ENCODE measurements at places on chromosomes 5 and 9.

DNA sequence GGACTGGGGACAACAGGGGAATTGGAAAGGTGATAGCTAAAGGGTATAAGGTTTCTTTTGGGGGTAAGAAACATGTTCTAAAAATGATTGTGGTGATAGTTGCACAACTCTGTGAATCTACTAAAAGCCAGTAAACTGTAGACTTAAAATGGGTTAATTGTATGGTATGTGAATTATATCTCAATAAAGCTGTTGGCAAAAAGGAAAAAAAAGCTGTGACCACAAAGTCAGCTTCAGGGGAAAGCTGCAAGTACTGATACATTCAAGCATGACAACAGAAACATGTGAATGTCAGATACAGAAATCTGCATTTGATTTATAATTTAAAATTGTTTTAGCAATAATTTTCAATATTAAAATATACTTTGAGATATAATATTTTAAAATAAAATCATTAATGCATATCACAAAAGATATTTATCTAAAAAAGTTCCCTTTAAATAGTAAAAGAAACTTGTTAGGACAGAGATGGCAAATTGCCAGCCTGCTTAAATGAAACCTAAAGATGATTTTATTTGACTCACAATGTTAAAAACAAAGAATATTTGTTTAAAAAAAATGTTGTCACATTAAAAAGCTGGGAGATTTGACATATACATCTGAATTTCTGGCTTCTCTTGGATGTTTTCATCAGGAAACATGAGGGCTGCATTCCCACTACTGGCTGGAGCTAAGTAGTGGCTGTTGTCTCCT lies 66.0 kb downstream of the TBCA start:
- no peak for DNase-seq

DNA sequence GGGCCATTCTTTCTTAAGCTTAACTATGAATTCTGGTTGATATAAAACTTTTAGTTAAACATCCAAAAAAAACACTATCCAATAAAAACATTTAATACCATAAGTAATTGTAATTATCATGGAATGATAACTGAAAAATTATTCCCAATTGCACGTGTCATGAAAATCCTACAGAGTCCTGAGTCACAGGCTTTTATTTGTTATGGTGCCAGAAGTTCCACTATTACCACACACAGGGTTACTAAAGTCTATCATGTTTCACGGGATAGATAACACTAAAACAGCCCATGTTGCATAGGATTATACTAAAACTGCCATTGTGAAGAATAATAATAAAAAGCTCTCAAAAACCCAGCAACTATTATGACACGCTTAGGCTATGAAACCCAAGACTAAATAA lies 1381.8 kb downstream of the EFNA5 start:
- DNase-seq = no peak

DNA sequence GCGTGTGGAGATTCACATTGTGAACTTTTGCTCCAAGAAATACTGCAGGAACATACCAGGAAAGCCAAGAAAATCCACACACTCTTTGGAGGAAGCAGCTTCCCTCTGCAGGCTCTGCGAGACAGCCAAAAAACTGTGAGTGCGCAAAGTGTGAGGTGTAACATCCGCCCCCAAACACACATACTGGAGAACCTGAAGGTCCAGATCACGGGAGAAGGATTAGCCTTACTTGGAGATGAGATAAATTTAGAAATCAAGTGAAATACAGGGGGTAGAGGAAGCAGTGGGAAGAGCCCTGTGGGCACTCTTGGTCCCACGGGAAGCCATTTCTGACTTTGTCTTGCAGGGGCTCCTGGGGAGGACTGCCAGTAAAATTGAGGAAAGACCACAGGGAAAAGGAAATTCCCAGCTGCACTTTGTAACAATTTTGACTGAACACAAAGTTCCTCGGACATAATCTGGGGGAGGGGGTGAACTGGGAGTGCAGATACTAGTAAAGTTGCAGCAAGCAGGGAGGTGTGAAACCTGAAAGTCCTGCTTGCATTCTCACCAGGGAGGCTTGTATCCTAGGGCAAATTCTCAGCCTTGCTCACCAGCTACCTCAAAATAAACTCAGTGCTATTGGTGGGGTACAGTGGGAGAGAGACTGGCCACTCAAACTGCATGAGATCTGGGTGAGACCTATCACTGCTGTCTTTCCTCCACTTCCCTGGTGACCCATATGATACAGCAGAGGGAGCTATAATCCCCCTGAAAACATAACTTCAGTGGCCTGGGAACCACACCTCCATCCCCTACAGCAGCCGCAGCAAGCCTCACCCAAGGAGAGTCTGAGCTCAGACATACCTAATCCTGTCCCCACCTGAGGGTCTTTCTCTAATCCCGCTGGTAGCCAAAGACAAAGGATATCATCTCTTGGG lies 109.1 kb downstream of the ALDH1A1 start:
- no peak for DNase-seq

- peak; percentile 34 for DNase-seq
Observed at GRCh38 chr9:111897601-111898137, 1.1 kb downstream of the UGCG start.

DNA sequence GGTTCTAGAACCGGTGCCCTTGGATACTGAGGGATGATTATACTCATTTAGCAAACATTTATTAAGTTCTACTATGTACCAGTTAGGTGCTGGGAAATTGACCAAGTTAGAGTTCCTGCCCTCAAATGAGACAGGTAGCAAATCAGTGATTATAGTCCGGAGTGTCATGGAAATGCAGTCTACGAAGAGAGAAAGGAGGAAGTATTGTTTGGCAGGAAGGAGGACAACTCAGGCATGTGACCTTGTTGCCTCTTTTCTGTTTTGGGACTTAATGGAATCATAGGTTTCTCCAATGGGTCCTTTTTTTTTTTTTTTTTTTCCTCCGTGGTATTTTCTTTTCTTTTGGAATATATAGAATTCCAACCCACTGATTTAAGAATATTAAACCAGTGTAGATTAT lies 28.0 kb downstream of the OSTF1 start:
- DNase-seq = no peak

DNA sequence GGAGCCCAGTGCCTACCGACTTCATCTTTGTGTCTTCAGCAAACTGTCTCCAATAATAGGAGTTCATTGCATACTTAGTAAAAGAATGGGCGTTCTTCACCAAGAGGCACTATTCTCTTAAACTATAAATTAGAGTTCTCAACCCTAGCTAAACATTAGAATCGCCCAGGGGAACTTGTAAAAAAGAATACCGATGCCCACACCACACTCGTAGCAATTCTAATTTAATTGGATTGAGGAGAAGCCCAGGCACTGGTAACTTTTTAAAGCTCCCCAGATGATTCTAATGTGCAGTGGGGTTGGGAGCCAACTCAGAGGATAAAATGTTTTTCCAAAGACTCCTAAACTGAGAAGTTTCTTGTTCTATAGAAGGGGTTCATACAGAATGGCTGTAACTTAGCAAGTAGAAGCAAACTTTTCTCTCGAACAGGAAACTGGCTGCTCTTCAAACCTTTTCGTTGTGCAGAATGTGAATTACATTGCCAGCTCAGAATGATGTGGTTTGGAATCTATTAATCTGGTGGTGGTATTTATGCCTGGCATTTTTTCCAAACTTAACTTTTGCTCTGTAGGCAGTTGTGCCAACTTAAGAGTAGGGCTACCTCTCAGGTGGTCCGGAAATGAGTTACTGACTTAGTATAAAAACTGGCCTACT lies 26.4 kb upstream of the NFIB start:
- no peak for DNase-seq

DNA sequence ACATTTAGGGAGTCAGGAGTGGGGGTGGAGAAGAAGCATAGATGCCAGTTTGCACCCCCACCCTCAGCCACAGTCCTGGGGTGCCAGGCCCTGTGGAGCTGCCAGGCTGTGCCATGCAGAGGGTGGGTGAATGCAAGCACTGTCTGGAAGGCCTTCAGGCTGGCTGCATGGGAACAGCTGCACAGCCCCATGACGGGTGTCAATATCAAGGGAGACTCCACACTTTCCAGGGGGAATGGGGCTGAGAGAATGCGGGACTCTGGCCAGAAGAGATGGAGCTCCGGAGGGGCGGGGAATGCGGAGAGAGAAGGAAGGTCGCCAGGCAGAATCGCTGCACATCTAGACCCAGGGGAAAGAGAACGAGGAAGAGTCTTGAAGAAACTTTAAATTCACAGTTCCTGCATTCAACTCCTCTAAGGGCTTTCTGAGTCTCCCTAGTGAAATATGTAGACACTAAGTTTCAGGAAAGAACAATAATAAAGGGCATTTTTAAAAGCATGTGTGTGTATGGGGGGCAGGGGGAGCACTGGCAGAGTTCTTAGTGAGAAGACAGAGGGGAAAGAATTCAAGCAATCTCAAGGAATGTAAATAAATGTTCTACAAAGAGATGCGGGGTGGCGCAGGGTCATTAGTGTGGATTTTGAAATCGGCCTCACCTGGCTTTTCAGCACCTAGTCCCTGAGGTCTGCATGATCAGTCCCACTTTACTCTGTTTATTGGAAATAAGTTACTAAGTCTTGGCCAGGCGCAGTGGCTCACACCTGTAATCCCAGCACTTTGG lies 59.1 kb downstream of the BOD1 start:
- DNase-seq = no peak

GRCh38 chr9:94441796-94442195 lies 113.1 kb upstream of the PCAT7 start:
- no peak for DNase-seq

GRCh38 chr9:21611891-21612290 lies 129.8 kb upstream of the IFNE start:
- no peak for DNase-seq

DNA sequence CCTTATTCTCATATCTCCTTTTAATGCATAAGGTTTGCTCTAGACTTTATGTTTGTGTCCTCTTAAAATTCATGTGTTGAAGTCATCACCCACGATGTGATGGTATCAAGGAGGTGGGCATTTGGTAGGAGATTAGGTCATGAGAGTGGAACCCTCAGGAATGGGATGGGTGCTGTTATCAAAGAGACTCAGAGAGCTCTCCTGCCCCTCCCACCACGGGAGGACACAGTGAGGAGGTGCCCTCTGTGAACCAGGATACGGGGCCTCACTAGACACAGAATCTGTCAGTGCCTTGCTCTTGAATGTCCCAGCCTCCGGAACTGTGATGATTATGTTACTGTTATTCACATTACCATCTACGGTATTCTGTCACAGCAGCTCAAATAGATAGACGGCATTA lies 359.0 kb downstream of the IRX1 start:
- DNase-seq = no peak

- no peak for DNase-seq
Observed at GRCh38 chr5:35087991-35088390, 40.2 kb upstream of the AGXT2 start.

- no peak for DNase-seq
Observed at GRCh38 chr5:78495800-78496199, 135.4 kb downstream of the SCAMP1 start.

DNA sequence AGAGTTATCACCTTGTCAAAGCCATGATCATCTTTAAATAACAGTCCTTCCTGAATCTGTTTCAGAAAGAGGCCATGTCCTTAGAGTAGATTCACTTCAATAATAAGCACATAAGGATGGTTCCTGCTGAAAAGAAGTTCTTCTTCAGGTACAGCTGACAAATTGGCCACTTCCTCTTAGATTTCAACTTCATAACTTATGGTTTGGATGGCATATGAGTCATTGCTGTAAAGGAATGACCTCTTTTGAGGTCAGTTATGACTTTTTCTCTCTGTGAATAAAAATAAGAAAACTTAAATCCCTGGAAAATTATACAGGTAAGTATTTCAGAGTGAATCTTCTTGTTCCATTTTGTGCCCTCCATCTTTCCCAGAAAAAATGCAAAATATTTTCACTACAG lies 555.3 kb upstream of the ZNF462 start:
- no peak for DNase-seq

GRCh38 chr9:875119-875962 lies 33.8 kb downstream of the DMRT1 start:
- DNase-seq = no peak

- no peak for DNase-seq
Observed at GRCh38 chr5:90547072-90547536, 11.5 kb upstream of the ADGRV1 start.

GRCh38 chr5:150245111-150245789 lies 44.3 kb downstream of the CAMK2A start:
- no peak for DNase-seq

DNA sequence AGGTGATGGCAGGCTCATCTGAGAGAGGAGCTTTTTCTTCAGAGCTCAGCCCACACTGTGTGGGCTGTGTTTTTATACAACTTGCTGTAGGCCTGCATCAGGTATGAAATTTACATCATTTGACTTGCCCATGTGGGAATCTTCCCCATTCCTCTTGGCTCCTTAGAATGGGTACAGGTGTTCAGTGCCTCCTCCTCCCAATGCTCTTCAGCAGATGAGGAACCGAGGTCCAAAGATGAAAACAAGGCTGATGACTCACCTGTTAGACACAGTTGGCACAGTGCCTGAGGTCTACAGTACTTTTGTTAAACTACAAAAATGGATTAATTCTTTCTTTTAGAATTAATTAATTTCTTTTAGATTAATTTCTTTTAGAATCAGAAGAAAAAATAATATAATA lies 20.8 kb downstream of the PAPPA start:
- DNase-seq = no peak

- DNase-seq = no peak
Observed at GRCh38 chr5:132856011-132856410, 10.3 kb downstream of the GDF9 start.

DNA sequence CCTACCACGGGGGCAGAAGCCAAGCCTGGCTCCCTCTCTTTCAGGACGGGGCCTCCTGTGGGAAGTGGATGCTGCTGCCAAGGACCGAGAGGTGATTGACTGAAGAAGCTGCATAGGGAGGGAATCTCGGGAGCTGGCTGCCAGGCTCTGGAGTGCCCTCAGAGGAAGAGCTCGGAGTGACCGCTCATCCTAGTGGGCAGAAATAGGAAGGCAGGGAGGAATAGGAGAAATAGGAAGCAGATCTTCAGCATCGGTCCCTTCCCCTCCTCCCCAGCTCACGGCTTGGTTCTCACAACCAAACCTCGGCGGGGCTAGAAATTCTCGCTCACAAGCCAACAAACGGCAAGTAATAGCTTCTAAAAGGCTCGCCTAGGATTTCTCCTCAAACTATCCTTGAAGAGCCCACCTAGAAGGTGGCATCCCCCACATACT lies 159.9 kb upstream of the RAI14 start:
- no peak for DNase-seq

DNA sequence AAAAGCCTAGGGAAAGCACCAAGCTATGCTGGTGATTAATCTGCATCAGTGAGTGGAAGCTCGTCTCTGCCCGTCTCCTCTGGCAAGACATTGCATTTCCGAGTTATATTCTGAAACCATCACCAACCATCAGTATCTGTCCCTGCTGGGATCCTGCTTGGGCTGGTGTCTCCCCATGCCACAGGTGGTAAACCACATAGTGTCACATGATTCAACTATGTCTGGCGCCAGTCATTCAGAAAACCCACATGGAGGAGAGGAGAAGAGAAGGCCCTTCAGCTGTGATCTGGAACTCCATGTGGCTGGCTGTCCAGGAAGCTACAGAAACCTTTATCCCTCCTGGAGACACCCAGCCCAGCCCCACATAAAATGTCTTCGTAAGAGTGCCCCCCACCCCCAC lies 4.8 kb downstream of the IL9 start:
- no peak for DNase-seq

DNA sequence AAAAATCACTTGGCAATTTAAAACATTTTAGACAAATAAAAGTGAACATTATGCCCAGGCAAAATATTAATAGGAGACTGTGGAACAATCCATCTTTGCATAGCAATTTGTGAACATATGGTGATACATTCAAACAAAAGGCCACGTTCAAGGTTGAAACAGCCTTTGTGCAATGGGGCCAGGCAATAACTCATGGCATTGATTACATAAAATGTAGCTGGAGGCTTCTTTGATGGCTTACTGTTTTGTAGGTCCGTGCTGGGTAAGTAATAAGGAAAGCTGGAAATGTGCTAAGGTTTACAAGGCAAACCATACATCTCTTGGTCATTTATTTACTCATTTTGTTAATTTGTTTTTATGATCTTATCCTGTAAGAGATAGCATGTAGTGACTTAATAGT lies 651.8 kb downstream of the KCTD16 start:
- DNase-seq = no peak
